ENCODE measurements at places on chromosomes 12 and 14. TPM values are rescaled to one million over a fixed set of nuclear protein-coding genes. Genes with fewer than 3 reads are reported as not detected.

The STAC3 gene
- total RNA-seq: 0.42 TPM

The CCDC175 gene
- total RNA-seq: not detected

The RNASE13 gene
- not detected for total RNA-seq

The AQP5 gene
- total RNA-seq: not detected

The SLC41A2 gene
- total RNA-seq: 25.0 TPM

The PLA2G1B gene
- not detected for total RNA-seq

The BICDL1 gene
- total RNA-seq: 0.83 TPM

The VRTN gene
- total RNA-seq: not detected

The POTEM gene
- total RNA-seq: not detected

The ADGRD1 gene
- total RNA-seq: 40.7 TPM

The TAS2R9 gene
- not detected for total RNA-seq

DNA sequence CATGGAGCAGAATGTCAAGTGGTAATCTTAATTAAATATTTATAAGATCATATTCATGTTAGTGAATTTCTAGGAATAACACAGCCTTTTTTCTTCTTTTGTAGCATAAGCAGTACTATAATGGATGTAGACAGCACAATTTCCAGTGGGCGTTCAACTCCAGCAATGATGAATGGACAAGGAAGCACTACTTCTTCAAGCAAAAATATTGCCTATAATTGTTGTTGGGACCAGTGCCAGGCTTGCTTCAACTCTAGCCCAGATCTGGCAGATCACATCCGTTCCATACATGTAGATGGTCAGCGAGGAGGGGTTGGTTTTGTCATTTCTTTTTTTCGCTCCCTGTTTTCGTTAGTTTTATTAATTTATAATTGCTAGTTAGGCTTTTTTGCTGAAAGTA is 23.1 kb downstream of the AEBP2 start:
- DNase-seq: no peak

DNA sequence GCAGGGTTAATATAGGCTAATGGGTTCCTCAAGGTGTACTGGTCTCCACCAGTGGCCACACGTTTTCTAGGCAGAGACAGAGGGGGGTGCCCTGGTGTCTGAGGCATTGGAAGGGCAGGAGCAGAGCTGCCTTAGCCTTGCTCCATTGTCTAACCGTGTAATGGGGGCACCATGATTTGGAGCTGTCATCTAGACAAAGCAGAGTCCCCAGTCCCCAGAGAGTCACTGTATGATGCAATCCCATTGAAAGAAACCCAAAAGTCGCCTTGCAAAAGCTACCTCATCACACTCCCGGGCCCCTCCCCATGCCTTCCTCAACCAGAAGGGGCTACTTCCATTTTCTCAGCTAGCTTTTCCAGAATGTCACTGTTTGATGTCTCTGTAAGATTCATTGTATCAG is 487.1 kb downstream of the AACS start:
- DNase-seq: peak; percentile 82

GRCh38 chr12:2092890-2093289 is 40.1 kb downstream of the CACNA1C start:
- DNase-seq: no peak

DNA sequence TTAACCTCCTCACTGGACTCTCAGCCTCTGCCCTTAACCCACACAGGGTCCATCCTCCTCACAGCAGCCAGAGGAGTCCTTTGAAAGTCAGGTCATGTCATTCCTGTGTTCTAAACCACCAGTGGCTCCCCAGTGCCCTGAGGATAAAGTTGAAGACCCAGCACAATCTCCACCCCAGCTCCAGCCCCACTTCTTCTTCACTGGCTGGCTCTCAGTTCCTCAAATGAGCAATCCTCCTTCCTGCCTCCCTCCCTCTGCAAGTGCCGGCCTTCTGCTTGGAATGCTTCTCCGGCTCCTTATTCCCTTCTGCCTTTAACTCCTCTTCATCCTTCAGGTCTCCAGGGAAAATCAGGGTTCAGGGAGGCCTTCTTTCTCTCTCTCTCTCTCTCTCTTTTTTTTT is 32.0 kb upstream of the SPPL3 start:
- DNase-seq: no peak

GRCh38 chr12:52947738-52948423 is 1.0 kb upstream of the KRT18 start:
- no peak for DNase-seq

DNA sequence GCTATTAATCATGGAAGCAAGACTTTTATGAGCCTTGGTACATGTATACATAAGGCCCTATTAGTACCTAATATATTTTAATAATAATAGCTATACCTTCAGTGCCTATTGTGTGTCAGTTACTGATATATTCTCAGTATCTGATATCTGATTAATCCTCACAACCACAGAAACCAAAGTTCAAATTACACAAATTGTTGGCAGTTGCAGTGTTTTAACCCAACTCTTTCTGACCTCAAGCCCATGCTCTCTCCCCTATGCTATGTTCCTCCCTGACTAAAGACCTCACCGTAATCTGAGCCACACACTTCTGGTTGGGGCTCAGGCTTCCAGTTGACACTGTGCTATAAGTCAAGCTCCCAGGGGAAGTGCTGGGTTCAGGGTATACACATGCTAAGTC is 214.4 kb downstream of the SPTSSA start:
- peak; percentile 14 for DNase-seq

DNA sequence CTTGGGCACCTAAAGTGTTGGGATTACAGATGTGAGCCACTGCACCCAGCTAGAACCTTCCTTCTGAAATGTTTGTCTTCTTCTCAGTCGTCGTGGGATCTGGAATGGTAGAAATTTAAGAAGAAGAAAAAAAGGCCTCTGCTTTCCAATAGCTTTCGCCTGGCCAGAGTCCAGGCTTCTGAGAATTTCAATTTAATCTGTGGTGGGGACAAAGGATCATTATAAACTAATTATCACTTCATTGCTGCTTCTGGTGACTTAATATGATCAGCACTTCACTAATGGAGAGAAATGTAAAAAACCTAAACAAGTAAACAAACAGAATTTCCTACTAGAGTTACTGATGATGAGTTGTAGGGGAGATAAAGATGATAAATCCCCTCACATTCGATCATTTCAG is 51.3 kb downstream of the CFAP251 start:
- DNase-seq: no peak

GRCh38 chr12:1575408-1576401 is 18.7 kb downstream of the FBXL14 start:
- no peak for DNase-seq

DNA sequence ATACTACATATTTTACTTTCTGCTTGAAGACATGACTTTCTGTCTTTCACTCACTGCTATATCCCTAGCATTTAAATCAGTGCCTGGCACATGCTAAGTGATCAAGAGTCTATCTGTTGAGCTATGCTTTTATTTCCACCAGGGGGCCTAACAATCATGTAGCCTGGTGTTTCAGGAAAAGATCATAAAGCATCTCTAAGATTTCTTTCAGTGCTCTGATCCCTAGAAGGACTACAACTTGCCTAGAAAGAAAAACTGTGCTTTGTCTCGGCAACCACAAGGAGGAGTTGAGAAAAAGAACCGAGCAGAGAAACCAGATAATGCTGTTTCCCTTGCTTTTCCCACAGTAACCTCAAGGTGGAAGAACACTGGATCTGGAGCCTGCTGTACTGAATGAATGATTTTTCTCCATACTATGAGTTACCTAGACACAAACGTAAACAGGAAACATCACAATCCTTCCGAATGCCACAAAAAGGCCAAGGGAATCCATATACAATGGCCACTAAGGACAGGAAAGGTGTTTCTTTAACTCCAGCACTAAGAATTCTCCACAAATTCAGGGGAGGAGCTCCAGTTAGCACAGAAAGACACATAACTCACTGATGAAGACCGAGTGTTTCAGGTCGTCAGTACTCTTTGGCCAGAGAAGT is 1.2 kb downstream of the CRY1 start:
- peak; percentile 92 for DNase-seq

- no peak for DNase-seq
These were observed 81.3 kb downstream of the SSPN start for GRCh38 chr12:26276709-26277108.

GRCh38 chr14:20419419-20419818 is 6.1 kb upstream of the TEP1 start:
- DNase-seq: no peak

GRCh38 chr12:1059162-1059561 is 68.1 kb downstream of the ERC1 start:
- no peak for DNase-seq

- no peak for DNase-seq
These were observed 678.4 kb downstream of the MED13L start for GRCh38 chr12:115598871-115599811.

DNA sequence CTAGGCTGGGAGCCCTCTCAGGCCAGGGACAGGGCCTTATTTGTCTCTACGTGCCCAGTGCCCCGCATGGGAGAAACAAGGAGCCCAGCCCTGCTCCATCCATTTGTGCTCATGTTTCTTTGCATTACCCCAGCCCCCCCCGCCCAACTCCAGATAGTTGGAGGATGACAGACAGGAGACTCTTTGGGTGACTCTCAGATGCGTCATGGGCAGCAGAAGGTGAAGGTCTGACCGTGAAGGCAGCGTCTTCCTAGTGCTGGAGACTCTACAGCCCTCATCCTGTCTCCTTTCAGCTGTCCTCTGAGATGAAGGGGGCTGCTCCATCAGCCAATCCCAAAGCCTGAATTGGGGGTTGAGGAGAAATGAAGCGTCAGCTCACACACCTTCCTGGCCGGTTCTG is 283 bp upstream of the PSMB11 start:
- DNase-seq: no peak

- no peak for DNase-seq
These were observed 58.7 kb downstream of the DRAM1 start for GRCh38 chr12:101935890-101936746.

GRCh38 chr12:14921218-14921617 is 17.1 kb downstream of the ERP27 start:
- DNase-seq: no peak

DNA sequence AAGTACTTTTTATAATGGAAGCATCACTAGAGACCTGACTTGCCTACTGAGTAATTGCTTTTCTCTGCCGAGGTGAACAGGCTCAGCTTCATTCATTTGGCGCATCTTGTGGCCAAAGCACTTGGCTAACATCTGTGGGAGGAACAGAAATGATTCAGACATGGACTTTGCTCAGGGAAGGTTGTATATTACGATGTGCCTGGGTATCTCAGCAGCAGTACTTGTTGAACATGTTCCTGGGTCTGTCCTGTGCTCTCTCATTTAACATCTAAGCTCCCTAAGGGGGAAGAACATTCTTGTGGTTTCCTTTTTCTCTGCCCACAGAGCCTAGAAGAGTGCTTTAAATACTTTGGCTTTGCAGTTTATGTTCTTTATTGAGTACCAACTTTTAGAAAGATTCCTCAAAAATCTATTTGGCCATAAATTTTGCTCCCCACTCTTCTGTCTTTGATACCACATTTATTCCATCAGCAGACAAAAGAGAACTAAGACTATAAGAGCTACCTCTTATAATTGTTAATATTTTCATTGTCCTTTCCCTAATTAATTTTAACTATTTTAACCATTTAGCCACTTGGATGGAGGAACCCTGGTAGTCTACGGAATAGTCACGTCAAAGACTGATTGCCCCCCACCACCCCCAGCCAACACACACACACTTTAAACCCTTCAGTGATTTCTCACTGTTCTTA is 101.2 kb upstream of the EGLN3 start:
- DNase-seq: peak; percentile 82

DNA sequence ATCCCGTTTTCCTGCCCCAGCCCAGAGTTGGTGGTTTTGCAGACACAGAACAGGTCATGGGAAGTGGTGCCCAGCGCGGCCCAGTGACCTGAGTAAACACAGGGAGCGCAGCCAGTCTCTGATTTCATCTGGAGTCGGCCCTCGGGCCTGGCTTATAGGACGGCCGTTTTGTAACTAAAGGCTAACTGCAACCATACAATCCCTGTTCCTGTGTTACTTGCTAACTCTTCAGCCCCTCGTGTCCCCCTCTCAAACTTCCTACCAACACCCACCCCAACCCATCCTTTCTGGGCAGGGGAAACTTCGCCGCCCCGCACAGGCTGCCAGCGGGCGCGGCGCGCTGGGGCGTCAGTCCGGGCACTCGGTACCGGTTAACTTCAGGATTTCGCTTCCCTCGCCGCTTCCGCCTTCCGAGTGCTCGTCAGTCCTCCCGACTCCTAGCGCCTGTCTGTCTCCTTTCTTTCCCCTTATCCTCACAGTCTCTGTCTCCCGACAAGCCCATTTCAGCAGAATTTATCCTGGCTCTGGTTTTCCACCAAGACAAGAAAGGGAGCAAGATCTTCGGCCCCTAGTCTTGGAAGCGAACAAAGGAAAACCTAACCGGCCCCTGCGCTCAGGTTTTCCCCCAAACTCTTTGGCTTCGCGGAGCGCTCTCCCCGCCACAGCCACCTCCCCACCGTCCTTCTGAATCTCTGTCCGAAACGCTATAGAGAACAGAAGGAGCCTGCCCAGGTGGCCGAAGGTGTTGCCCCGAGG is 2.0 kb downstream of the SIX1 start:
- DNase-seq: no peak

Data from esophagus muscularis mucosa (tissue), 4 donors.